ENCODE measurements at places on chromosomes 2 and 18. TPM values are rescaled to one million over a fixed set of nuclear protein-coding genes. Genes with fewer than 3 reads are reported as not detected.

The MROH2A gene
- 0.12 TPM for polyA plus RNA-seq

The ACOXL gene
- 0.68 TPM for polyA plus RNA-seq

The DCC gene
- polyA plus RNA-seq = 10.5 TPM

DNA sequence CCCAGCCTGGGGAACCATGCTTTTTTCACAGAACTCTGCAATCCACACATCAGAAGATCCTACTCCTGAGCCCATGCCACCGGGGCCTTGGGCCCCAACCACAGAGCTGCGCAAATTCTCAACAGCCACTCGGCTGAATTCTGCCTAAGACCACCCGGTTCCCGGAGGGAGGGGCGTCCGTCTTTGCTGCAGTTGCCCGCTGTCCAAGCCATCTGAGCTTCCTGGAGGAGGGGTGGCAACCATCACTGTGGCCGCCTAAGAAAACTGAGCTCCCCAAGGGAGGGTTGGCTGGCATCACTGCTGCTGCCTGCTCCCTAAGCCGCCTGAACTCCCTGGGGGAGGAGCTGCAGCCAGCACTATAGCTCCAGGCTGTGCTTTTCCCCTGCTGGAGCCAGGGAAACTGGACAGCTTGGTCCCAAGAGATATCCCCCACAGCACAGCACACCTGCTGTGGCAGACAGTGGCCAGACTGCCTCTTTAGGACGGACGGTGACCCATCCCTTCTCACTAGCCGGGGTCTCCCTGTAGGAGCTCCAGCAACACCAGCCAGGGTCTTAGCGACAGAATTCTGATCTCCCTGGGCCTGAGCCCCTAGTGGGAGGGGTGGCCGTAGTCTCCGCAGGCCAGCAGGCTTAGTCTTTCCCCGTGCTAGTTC, 1411.6 kb upstream of the CDH2 start:
- DNase-seq = no peak

- no peak for DNase-seq
Observed at GRCh38 chr18:79405781-79406575, 10.2 kb downstream of the NFATC1 start.
